ENCODE measurements at places on chromosomes 3 and 15. TPM values are rescaled to one million over a fixed set of nuclear protein-coding genes. Genes with fewer than 3 reads are reported as not detected.

PATL2 gene
- total RNA-seq = 1.6 TPM

SPESP1 gene
- total RNA-seq = not detected

NDN gene
- total RNA-seq = not detected

SCAANT1 gene
- total RNA-seq = not detected

LMAN1L gene
- 0.80 TPM for total RNA-seq

TGM5 gene
- not detected for total RNA-seq

GOLGA6D gene
- 0.13 TPM for total RNA-seq

TMEM44 gene
- 23.1 TPM for total RNA-seq

MDFIC2 gene
- not detected for total RNA-seq

FSIP1 gene
- 0.70 TPM for total RNA-seq

PIF1 gene
- 60.4 TPM for total RNA-seq

TIPARP gene
- total RNA-seq = 116 TPM

ZKSCAN7 gene
- 3.0 TPM for total RNA-seq

TMEM41A gene
- 29.9 TPM for total RNA-seq

POTEB2 gene
- total RNA-seq = not detected

KLHL6 gene
- not detected for total RNA-seq

HHATL gene
- total RNA-seq = not detected

SPATA12 gene
- not detected for total RNA-seq

ZCWPW2 gene
- total RNA-seq = not detected

CCRL2 gene
- total RNA-seq = not detected

ATP13A5 gene
- not detected for total RNA-seq

C15orf40 gene
- total RNA-seq = 30.6 TPM

PPP4R2 gene
- total RNA-seq = 41.4 TPM

SLC15A2 gene
- total RNA-seq = 33.3 TPM

NAA80 gene
- total RNA-seq = 5.3 TPM

B3GNT5 gene
- total RNA-seq = 25.3 TPM

SLC9C1 gene
- not detected for total RNA-seq

PP2D1 gene
- total RNA-seq = not detected

GABRR3 gene
- total RNA-seq = not detected

LRRC3B gene
- total RNA-seq = not detected

NR1I2 gene
- not detected for total RNA-seq

CEP152 gene
- total RNA-seq = 33.7 TPM

FHIT gene
- not detected for total RNA-seq

SST gene
- total RNA-seq = not detected

TRH gene
- not detected for total RNA-seq

KCNMB2 gene
- not detected for total RNA-seq

EPHA3 gene
- total RNA-seq = 25.7 TPM

IL20RB gene
- 4.2 TPM for total RNA-seq

ANKUB1 gene
- total RNA-seq = not detected

SLC2A2 gene
- not detected for total RNA-seq

MGLL gene
- total RNA-seq = 0.90 TPM

GOLGA8J gene
- total RNA-seq = 0.22 TPM

PGBD4 gene
- total RNA-seq = 2.6 TPM

RTP3 gene
- total RNA-seq = not detected

SV2B gene
- 3.9 TPM for total RNA-seq

TNNC1 gene
- total RNA-seq = not detected

MINDY2 gene
- total RNA-seq = 13.0 TPM

RNF13 gene
- 23.0 TPM for total RNA-seq

CHRNA7 gene
- 3.7 TPM for total RNA-seq

GOLGA6L10 gene
- total RNA-seq = 3.1 TPM

SAMD7 gene
- not detected for total RNA-seq

NR2E3 gene
- total RNA-seq = not detected

CTXN2 gene
- total RNA-seq = not detected

KBTBD8 gene
- total RNA-seq = 1.7 TPM

PLA2G4D gene
- total RNA-seq = not detected

ACVR2B gene
- total RNA-seq = 6.4 TPM

Data from A673 (cell line).